ENCODE measurements at places on chromosomes 11 and 22.

GRCh38 chr22:31987218-31987617, 42.9 kb downstream of the YWHAH start:
- DNase-seq = no peak

DNA sequence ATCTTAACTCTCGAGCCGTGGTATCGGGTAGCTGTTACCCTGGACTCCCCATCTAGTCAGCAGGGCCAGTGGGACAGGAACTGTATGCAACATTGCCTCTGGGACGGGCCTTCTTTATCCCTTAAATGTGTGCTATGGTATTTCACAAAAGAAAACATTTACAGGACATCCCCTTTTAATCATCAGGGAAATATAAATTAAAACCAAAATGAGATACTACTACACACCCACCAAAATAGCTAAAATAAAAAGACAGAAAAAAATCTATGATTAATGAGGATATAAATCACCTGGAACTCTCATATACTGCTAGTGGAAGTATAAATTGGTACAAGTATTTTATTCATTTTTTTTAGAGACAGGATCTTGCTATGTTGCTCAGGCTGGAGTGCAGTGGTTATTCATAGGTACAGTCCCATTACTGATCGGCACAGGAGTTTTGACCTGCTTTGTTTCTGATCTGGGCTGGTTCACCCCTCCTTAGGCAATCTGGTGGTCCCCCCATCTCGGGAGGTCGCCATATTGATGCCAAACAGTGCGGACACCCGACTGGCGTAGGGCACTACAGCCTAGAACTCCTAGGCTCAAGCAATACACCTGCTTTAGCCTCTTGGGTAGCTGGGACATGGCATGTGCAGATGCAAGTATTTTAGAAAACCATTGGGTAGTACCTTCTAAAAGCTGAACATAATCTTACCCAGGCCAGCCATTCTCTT, 9.3 kb downstream of the RSPH14 start:
- no peak for DNase-seq

GRCh38 chr11:125148743-125149142, 15.8 kb upstream of the PKNOX2 start:
- no peak for DNase-seq

DNA sequence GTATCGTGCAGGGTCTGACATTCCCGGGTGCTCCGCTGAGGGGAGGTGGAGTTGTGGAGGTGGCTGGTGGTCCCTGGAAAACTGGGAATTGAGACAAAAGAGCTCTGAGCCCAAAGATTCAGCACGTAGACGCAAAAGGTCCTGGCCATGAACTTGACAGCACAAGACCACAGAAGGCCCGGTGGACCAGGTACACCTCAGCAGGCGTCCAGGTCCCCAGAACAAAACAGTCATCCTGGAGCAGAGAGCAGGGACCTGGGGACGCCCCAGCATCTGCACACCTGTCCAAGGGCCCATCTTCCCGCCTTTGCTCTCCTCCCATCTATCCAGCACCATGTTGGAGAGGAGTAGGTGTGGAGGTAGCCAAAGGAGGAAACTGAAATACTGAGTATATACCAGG, 13.8 kb upstream of the MB start:
- no peak for DNase-seq

- DNase-seq = no peak
These were observed 389.0 kb downstream of the TBC1D22A start for GRCh38 chr22:47151490-47151889.
